Neural progenitor cell (in vitro differentiated cells): ENCODE measurements at places on chromosomes 1 and 21. TPM values are rescaled to one million over a fixed set of nuclear protein-coding genes. Genes with fewer than 3 reads are reported as not detected.

TP53BP2 gene
- total RNA-seq = 52.6 and 56.3 TPM in 2 replicates

DNA sequence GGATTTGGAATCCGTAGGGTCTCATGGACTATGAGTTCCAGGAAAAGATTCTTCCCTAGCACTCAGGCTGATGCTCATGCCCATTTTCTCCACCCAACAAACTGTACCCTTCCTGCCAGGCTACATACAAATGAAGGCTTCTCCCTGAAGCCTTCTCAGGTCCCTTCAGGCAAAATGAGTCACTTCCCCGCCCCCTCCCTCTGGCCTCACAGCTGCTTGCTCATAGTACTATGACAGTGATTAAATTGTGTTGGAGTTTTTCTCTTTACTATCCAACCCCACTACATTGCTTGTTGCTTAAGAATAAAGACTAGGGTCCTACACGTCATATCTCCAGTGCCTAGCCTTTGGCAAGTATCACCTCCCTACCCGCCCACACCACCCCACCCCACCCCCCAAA, 207.6 kb upstream of the NFIA start:
- H3K36me3 ChIP-seq = no peaks in the 10 kb centered on the region

- no peaks in the 10 kb centered on the region for H3K36me3 ChIP-seq
- no peak overlapping the region for H3K4me3 ChIP-seq
- no peaks in the 10 kb centered on the region for H3K4me1 ChIP-seq
- H3K27ac ChIP-seq = no peak overlapping the region
- H3K27me3 ChIP-seq = no peaks in the 10 kb centered on the region
Measured at GRCh38 chr1:232328486-232329102, 301.3 kb downstream of the SIPA1L2 start.

DNA sequence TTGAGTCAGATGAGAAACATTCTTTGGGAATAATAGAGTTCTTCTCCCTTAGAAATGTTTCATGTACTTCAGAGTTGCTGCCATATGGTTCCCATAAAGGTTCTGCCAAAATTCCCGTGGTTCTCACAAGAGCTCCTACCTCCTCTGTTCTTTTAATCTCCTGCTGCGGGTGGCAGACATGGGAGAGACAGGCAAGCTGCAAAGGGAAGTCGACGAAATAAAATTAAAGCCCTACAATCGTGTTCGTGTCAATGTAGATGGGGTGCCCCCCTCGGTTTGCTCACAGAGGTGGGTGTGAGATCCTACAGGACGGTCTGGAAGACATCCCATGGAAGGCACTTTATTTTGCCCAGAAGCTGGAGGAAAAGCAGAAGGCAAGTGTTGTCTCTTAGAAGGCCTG, 276.0 kb downstream of the RWDD3 start:
- H3K36me3 ChIP-seq = no peaks in the 10 kb centered on the region
- H3K4me3 ChIP-seq = no peak overlapping the region
- no peak for DNase-seq
- peaks cover 5% of the 10 kb centered on the region for H3K4me1 ChIP-seq
- H3K27ac ChIP-seq = no peak overlapping the region

GRCh38 chr1:234980645-234981396, 147.8 kb downstream of the TOMM20 start:
- no peak overlapping the region for H3K4me3 ChIP-seq
- H3K27ac ChIP-seq = no peak overlapping the region
- peaks cover 17% of the 10 kb centered on the region for H3K4me1 ChIP-seq

ASTN1 gene
- total RNA-seq = 7.7 and 9.9 TPM in 2 replicates

FLG2 gene
- total RNA-seq = not detected in 2 replicates

DNA sequence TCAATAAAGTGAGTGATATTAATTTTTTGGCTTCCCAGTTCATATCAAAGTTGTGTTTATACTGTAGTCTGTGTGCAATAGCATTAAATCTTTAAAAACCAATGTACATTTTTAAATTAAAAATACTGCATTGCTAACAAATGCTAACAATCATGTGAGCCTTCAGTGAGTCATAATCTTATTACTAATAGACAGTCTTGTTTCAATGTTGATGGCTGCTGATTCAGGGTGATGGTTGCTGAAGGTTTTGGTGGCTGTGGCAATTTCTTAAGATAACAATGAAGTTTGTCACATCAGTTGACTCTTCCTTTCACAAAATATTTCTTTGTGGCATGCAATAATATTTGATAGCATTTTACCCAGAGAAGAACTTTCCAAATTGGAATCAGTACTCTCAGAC, 109.0 kb downstream of the ZMYM4 start:
- H3K27ac ChIP-seq = no peak overlapping the region
- no peak overlapping the region for H3K4me3 ChIP-seq
- no peaks in the 10 kb centered on the region for H3K27me3 ChIP-seq
- DNase-seq = no peak
- H3K4me1 ChIP-seq = no peaks in the 10 kb centered on the region
- H3K36me3 ChIP-seq = peaks cover 9% of the 10 kb centered on the region
